Aorta (tissue), 5 donors: ENCODE measurements at places on chromosomes 12 and 14. TPM values are rescaled to one million over a fixed set of nuclear protein-coding genes. Genes with fewer than 3 reads are reported as not detected.

MIP gene
- total RNA-seq, result not detected

DNA sequence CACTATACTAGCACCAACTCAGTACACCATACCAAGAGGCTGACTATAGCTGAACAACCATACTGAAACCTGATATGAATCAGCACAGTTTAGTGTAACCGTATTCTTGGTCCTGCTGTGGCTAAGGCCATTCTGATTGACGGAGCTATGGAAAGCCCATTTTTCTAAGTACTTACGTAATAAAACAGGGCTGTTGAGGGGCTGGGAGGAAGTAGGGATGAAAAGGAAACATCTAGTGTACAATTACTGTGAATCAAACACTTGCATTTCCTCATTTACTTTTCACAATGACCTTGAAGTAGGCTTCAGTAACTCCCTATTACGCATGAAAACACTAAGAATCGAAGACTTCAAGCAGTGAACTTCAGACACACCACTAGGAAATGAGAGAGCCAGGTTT is 198.2 kb downstream of the BTG1 start:
- no peak for DNase-seq

CAPZA3 gene
- not detected for total RNA-seq

PTHLH gene
- total RNA-seq, result 7.1 TPM

DCN gene
- 863 TPM for total RNA-seq
